ENCODE measurements at places on chromosomes 1 and 21.

GRCh38 chr1:41580021-41580420 lies 95.5 kb upstream of the EDN2 start:
- no peak for DNase-seq

- no peak for DNase-seq
These were observed 37.4 kb downstream of the PCAT6 start for GRCh38 chr1:202848191-202848542.

DNA sequence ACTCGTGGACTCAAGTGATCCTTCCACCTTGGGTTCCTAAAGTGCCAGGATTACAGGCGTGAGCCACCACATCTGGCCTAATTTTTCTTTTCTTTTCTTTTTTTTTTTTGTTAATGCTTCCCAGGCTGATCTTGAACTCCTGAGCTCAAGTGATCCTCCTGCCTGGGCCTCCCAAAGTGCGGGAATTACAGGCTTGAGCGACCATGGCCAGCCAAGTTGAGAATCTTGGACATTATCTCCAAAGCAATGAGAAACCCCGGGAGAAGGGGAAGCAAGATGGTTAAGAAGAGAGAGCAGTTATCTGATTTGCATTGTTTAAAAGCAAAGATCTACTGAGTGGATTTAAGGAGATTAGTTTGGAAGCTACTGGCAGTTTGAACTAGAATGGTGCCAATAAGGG lies 9.1 kb downstream of the HIPK1 start:
- DNase-seq, result peak; percentile 13

GRCh38 chr1:1132042-1132950 lies 16.4 kb upstream of the C1orf159 start:
- DNase-seq, result no peak
